Head of caudate nucleus (tissue), 42 donors: ENCODE measurements at places on chromosomes 1 and 21.
A peak's percentile ranks its signal among the peaks of the same experiment; 100 is the strongest.

- DNase-seq = no peak
Measured at GRCh38 chr21:39834543-39834942, 32.7 kb upstream of the PCP4 start.

DNA sequence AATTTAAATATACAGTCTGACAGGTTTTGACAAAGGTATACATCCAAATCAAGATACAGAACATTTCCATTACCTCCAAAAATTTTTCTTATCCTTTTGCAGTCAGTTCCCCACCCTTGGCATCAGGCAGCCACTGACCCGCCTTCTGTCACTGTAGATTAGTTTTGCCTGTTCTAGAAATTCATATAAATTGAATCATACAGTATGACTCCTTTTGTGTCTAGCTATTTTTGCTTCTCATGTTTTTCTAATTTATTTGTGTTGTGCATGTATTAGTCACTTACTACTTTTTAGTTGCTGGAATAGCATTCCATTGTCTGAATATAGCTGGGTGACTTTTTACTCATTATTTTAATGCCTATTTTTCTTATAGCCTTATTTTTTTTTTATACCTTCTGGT lies 3.8 kb downstream of the UTP25 start:
- DNase-seq = no peak

DNA sequence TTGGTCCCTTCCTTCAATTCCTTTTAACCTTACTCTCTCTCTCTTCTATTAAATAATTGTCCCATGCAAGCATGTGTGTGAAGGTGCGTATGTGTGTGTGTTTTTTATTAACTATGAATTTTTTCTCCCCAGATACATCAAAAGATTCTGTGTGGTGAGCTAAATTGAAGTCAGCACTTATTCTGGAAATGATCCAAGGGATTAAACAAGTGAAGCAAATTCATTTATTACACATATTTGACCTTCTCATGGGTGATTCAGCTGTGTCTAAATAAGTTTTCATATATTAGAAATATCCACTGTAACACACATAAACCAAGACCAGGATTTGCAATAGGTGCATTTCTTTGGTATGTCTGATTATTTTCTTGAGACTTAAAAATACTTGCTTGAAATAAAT lies 24.3 kb downstream of the CHODL start:
- no peak for DNase-seq

DNA sequence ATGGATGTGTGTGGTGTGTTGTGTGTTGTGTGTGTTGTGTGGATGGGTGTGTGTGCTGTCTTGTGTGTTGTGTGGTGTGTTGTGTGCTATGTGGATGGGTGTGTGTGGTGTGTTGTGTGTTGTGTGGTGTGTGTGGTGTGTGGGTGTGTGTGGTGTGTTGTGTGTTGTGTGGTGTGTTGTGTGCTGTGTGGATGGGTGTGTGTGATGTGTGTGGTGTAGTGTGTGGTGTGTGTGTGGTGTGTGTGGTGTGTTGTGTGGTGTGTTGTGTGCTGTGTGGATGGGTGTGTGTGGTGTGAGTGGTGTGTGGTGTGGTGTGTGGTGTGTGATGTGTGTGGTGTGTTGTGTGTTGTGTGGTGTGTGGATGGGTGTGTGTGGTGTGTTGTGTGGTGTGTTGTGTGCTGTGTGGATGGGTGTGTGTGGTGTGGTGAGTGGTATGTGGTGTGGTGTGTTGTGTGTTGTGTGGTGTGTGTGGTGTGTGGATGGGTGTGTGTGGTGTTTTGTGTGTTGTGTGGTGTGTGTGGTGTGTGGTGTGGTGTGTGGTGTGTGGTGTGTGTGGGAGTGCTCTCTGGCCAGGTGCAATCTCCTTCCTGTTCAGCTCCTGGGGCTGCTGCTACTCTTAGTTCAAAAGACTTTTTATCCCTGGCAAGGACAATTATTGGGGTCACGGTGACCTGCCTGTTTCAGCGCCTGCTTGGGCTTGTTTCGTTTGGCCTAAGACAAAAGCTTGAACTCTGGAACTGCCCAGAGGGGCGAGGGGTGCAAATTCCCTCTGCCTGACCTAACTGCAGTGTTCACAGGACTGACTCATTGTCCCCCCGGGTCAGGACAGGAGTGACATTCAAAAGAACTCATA lies 101.1 kb downstream of the UBIAD1 start:
- DNase-seq = no peak

DNA sequence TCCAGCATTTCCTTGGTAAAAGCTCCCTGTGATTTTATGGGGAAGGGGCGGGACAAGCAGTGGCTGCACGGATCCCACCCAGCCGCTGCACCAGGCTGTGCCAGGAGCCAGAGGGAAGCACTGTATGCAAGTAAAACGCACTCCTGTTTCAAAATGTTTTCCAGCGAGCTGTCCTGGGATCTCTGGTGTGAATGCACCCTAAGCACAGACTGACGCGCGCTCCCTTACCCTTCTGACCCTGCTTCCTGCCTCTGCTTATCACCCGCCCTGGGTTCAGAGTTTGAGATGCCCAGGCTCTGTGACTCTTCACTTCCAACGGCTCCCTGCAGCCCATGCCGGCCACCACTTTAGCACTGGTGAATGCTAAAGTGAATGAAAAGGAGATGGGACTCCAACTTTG lies 131.2 kb downstream of the RHOU start:
- DNase-seq = no peak

DNA sequence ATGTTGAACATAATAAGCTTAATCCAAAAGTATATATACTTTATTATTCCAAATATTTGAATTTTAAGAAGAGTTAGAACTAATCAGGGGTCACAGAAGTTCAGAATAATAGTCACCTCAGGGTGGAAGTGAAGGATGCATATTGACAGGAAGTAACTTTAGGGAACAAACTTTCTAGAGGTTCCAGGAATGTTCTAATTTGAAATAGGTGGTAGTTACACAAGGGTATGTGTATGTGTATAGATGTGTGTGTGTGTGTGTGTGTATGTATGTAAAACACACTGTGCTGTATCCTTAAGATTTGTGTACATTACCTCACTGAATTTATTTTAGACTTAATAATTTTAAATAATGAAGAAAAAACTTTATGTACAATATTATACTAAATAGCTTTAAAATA lies 110.4 kb downstream of the ACBD6 start:
- no peak for DNase-seq

DNA sequence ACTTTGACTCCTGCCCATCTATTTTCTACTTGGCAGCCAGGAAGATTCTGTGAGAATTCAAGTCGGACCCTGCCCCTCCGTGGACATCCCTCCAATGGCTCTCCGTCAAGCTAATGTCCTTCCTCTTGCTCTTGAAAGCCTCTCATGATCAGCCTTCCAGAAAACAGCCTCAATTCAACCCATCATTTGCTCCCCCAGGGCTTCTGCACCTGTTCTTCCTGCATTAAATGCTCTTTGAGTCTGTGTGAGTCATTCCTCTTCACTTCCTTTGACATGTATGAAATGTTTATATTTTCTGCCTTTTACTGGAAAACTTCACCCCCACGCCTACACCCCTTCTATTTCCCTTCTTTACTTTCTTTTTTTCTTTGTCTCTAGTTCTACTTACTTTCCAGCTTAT lies 734.1 kb upstream of the ZP4 start:
- no peak for DNase-seq

DNA sequence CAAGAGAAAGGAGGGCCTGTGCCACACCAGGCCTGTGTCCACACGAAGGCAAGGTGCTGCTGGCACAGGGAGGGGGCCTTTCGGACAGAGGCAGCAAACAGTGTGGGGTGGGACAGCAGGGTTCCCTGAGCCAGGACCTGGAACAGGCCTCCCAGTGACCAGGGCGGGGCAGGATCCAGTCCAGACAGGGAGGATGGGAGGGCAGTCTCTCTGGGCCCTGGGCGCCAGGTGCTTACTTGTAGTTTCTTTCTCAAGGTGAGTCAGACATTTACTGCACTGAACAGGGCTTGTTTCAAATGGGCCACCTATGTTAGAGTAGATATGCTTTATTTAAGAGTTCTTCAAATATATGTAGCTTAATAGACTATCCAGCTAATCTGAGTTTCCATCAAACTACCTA lies 52.8 kb upstream of the STUM start:
- DNase-seq = no peak

- DNase-seq = no peak
Measured at GRCh38 chr1:24190983-24191461, 3.9 kb upstream of the IFNLR1 start.

- no peak for DNase-seq
Measured at GRCh38 chr1:208154040-208154439, 90.1 kb downstream of the PLXNA2 start.

GRCh38 chr1:188027613-188028012 lies 1198.9 kb downstream of the PLA2G4A start:
- no peak for DNase-seq

GRCh38 chr1:31183927-31184554 lies 55.6 kb downstream of the NKAIN1 start:
- no peak for DNase-seq

DNA sequence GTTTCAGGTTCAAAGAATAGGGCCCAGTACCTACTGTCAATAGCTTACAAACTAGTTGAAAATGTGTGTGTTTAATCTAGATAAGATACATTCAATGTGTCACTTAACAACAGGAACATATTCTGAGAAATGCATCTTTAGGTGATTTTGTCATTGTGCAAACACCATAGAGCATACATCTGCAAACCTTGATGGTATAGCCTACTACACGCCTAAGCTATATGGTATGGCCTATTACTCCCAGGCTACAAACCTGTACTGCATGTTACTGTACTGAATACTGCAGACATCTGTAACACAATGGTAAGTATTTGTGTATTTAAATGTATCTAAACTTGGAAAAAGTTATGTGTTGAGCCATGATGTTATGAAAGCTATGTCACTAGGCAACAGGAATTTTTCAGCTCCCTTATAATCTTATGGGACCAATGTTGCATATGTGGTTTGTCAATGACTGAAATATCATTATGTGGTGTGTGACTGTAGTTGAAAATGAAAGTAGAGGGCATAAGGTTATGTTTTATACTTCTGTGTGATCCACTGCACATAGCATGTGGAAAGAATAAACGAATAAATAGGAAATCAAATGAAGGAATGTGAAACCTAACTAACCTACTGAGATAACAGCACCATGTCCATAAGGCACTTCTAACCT lies 129.0 kb upstream of the CAMK1G start:
- no peak for DNase-seq

- DNase-seq = no peak
Measured at GRCh38 chr1:183892351-183892793, 87.5 kb downstream of the RGL1 start.

GRCh38 chr1:228862542-228863505 lies 127.5 kb downstream of the RHOU start:
- peak; percentile 25 for DNase-seq

- DNase-seq = no peak
Measured at GRCh38 chr1:237041461-237041794, 556 bp upstream of the RYR2 start.

- no peak for DNase-seq
Measured at GRCh38 chr1:17545356-17545755, 5.9 kb downstream of the ARHGEF10L start.

- peak; percentile 16 for DNase-seq
Measured at GRCh38 chr1:13725714-13726175, 25.8 kb downstream of the PRDM2 start.

DNA sequence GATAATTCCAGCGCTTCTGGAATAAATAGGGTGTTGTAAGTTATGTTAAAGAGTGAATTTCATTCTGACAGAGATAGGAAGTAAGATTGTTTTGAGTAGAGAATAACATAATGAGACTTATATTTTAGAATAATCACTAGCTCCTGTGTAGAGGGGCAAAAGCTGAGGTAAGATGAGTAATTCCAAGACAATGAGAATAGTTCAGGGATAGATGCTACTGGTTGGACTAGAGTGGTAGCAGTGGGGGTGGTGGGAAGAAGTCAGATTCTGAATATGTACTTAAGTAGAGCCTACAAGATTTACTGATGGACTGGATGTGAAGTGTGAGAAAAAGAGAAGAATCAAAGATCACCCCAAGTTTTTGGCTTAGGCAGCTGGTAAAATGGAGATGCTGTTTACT lies 23.3 kb upstream of the MOV10 start:
- DNase-seq = no peak

DNA sequence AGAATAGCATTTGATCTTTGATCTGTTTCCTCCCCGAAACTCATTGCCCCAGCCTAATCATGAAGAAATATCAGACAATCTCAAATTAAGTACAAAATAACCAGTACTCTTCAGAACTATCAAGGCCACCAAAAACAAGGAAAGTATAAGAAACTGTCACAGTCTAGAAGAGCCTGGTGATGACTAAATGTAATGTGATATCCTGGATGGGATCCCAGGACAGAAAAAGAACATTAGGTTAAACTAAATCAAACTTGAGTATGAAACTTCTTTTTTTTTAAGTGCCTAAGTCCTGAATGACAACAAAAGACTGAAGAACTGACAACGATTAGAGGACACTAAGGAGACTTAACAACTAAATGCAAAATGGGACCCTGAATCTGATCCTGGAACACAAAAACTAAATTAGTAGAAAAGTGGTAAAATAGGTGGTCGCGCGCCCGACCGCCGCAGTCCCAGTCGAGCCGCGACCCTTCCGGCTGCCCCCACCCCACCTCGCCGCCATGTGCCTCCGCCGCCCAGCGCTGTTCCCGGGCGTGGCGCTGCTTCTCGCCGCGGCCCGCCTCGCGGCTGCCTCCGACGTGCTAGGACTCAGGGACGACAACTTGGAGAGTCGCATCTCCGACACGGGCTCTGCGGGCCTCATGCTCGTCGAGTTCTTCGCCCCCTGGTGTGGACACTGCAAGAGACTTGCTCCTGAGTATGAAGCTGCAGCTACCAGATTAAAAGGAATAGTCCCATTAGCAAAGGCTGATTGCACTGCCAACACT lies 5.5 kb upstream of the PRKAB2 start:
- no peak for DNase-seq

GRCh38 chr1:17755120-17755519 lies at the start of gene ACTL8:
Gene ACTL8, plus strand, starts transcription at chr1:17755333. Its CDS starts 67,676 bp downstream, at chr1:17823009.
- no peak for DNase-seq

DNA sequence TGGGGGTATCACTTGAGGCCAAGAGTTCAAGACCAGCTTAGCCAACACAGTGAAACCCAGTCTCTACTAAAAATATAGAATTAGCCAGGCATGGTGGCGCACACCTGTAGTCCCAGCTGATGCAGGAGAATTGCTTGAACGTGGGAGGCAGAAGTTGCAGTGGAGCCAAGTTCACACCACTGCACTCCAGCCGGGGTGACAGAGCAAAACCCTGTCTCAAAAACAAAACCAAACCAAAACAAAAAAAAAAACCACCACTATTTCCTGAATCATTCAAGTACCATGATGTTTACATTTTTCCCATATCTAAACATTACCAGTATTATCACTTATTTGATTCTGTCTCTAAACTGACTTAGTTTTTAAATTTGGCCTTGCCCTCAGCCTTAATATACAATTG lies 29.5 kb downstream of the TUT4 start:
- no peak for DNase-seq
